ENCODE measurements at places on chromosomes 12 and 14.
A peak's percentile ranks its signal among the peaks of the same experiment; 100 is the strongest.

GRCh38 chr12:101906226-101906625 is 28.8 kb downstream of the DRAM1 start:
- no peak for DNase-seq

DNA sequence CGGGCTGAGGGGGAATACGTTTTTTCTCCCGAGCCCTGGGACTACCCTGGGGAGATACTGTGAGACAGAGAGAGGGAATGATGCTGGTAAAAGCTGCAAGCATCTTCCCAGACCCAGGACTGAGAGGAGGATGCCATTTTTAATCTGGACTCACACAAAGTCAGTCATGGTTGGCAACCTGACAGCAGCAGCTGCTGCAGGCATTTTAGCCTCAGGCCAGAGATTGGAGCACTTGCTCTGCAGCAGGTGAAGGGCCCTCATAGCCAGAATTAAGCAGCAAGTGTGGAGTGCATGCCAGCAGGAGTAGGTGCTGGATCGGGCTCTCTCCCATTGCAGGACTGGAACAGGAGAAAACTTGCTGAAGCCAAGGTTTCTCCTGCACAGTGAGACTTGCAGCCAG is 361.1 kb upstream of the CLEC14A start:
- no peak for DNase-seq

DNA sequence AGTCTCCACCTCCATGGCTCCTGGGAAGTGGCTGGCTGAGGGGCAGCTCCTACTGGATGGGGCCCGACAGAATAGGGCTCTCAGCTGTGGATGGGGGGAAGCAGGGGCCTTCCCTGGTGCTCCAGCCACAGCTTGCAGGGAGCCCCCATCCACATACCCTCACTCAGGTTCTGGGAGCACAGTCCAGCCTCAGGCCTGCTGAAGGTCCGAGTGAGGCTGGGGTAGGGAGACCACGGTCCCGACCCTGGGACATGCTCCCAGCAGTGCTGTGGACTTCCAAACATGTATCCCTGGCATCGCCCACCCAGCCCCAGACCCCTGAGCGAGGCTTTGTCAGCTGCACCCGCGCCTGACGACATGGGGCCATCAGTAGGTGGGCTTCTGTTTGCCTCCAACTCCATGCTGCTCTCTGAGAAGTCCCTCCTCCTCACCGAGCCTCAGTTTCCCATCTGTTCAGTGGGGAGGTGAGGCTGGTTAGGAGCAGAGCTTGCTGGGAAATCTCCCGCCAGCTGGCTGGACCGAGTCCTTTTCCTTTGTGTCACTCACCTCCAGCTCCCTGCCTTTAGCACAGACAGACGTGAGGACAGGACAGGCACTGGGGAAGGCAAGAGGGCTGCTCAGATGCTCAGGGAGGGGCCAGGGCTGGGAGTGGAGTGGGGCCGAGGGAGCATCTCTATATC is 9.1 kb upstream of the ATG101 start:
- DNase-seq, result peak; percentile 34

- no peak for DNase-seq
Observed at GRCh38 chr12:90120627-90121026, 412.0 kb upstream of the ATP2B1 start.

DNA sequence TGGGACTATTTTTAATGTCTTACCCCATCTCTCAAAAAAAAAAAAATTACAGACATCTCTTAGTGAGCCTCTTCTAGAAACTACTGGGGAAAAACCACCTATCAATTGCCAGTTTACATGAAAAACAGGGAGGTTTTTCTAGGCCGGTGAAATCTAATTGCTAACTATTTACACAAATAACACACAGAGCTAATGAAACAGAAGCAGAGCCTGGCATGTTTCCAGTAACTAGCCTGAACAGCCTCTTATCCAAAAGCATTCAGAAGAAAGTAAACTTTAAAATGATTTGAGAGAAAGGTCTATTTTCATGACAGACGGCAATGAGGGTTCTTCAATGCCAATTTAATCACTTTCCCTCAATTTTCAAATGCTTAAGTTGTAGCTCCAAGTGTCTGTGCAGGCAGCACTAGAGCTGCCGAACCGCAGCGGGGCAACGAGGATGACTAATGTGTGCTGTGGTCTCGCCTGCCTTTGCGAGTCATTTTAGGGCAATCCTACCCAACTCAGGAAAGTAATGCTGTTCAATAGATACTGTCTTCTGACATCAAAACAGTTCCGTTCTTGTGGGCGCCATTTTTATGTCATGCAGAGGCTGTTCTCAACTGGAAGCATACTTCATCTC is 84.6 kb downstream of the SETD3 start:
- DNase-seq, result peak; percentile 11

GRCh38 chr14:47507861-47508260 is 167.5 kb downstream of the MDGA2 start:
- DNase-seq, result no peak

GRCh38 chr12:52175371-52176350 is 16.2 kb downstream of the KRT80 start:
- no peak for DNase-seq

GRCh38 chr14:100102156-100102785 is 37.0 kb downstream of the EVL start:
- no peak for DNase-seq

DNA sequence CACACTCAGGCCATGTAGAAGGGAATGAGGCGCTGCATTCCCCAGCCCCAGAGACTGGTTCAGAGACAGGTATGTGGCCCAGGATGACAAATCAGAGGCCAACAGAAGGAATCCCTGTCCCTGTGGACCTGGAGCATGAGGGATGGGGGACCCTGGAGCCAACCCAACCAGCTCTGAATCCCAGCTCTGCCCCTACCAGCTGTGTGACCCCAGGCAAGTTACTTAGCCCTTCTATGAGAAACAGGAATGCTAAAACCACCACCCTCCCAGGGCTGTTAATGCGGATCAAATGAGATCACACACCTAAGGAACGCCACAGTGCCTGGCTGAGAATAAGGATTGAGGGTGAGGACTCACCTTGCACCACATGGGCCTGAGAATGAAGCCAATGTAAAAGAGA is 15.6 kb downstream of the ITPK1 start:
- no peak for DNase-seq

- DNase-seq, result no peak
Observed at GRCh38 chr12:10466311-10466710, 13.1 kb upstream of the KLRC1 start.

DNA sequence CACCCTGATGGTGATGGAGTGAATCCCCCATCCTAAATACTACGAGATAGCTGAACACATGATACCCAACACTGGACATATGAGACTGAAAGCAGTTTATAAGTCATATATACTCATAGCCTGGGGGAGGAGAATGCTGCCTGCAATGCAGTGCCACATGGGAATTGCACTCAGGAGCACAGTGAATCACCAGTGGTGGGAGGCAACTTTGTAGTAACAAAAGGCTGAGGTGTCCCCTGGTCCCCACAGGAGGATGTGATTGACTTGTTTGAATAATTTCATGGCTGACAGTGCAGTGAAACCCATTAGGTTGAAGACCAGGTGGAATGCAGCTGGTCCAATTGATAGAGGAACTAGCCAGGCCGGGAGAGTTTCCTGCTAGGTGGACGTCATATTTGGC is 20.2 kb downstream of the CCDC38 start:
- DNase-seq, result no peak

DNA sequence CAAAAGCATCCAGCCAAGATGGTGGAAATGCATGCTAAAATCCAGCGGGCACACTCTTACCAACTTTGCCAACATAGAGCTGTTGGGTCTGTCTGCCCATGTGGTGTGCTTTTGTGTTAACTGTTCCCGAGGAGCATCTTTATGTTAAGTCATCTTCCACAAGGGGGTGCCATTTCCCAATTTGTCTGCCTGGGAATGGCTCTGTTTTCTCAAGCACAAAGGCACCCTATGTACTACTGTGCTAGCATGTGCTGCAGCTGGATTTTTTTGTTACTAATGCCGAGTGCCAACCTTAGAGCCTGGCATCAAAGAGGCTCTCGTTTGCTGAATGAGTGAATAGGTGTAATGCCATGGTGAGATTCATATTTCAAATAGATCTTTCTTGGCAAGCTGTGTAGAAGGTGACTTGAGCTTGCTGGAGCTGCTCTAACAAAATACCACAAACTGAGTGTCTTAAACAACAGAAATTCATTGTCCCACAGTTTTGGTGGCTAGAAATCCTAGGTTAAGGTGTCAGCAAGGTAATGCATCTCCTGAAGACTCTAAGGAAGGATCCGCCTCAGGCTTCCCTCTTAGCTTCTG is 74.3 kb downstream of the TRHDE start:
- peak; percentile 22 for DNase-seq
